ENCODE measurements at places on chromosomes 6 and 20.

DNA sequence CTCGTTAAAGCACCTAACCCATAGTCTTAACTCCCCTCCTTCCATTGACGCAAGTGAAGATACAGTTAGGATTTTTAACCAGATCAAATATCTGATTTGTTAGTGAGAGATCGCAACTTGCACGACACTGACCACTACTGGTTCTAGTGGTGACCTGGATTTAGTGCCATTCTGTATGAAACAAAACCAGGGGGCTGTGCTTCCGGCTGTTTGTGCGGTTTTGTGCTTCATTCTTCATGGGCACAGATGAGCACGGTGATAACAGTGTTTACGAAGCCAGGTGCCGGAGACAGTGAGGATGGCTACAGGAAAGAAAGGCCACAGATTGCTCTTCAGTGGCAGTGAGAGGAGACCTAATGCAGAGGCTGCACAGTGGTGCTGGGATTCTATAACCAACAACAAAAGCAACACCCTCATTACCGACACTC, 75.5 kb downstream of the NOL4L start:
- DNase-seq, result peak; percentile 51

DNA sequence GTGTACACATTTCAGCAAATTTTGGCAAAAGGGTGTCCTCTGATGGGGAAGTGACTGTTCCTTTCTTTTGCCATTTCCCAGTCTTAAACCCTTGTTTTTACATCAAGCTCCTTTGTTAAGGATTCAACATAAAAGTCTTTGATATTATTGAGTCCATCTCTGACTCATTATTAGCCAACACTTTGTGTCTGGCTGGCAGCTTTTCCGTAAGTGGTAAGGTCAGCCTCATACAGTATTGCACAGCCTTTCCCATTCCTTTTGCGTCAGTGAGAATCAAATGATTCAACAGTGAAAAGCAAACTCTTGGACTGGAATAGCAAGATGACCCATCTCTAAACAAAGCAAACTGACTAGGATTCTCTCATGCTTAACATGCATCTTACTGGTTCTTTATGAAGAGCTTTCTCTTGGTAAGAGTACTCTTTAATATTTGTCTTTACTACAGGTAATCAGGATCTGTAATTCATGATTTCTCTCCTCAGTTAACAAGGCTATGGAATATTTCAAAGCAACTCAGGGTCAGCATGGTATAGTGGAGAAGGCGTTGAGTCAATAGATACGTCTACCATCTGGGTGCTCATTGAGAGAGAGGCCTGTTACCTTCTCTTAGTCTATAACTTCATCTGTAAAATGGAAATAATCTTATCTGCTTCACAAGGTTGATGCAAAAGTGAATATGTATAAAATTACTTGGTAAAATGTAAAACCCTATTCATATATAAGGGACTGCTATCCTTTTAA, 183.6 kb downstream of the PRL start:
- no peak for DNase-seq

GRCh38 chr20:51432875-51433274, 109.6 kb downstream of the NFATC2 start:
- DNase-seq, result no peak

- DNase-seq, result no peak
Measured at GRCh38 chr20:14991023-14991422, 653.6 kb upstream of the FLRT3 start.

- DNase-seq, result no peak
Measured at GRCh38 chr20:60170116-60170515, 211.9 kb downstream of the CDH26 start.

GRCh38 chr6:28140616-28141015, 1.1 kb upstream of the ZKSCAN8 start:
- no peak for DNase-seq

GRCh38 chr6:104608101-104608500, 251.6 kb downstream of the HACE1 start:
- DNase-seq, result no peak

DNA sequence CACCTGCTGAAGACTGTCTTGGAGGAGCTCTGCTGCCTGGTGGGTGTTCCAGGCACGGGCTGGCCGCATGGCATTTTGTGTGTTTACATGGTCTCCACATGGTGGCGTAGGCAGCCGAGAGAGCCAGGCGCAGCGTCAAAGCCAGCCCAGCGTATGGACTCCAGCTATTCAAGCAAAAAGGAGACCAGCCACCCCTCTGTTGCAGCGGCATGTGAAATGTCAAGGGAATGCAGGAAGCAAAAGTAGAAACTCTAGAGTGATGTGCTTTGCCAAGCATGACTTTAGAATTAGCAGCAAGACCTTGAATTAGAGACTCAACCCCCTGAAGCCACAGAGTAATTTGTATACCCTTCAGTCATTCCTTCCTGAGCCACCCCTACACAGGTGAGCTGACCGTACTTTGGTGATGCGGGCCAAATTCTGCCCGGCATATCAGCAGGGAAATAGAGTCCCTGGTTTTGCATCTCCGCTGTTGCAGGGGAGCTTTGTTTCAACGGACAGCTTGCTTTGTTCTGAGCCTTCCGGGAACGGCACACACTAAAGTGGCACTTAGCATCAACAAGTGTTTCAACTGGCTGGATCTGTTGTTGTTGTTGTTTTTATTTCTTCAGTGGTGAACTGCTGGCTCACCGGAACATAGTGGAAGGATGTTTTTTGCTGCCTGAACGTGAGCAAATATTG, 48.5 kb downstream of the FNDC1 start:
- no peak for DNase-seq

DNA sequence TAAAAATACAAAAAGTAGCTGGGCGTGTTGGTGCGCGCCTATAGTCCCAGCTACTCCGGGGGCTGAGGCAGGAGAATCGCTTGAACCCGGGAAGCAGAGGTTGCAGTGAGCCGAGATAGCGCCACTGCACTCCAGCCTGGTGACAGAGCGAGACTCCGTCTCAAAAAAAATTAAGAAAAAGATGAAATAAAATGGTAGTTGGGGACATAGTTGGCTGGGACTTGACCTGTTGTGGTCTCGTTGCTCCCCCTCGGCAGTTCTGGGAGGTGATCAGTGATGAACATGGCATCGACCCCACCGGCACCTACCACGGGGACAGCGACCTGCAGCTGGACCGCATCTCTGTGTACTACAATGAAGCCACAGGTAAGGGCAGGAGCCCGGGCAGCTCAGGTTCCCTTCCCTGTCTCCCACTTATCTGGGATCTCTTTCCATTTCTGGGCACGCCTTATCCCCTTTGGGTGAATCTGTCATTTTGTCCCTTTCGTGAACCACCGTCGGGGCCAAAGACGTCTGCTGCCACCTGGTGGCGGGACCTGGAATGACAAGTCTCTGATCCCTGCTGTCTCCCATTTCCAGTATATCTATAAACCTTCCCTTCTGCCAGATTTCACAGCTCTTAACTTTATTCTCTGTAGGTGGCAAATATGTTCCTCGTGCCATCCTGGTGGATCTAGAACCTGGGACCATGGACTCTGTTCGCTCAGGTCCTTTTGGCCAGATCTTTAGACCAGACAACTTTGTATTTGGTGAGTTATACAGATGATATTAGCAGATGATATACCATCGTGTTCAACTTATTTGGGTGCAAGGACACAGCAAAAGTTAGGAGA, 2.3 kb downstream of the TUBB start:
- peak; percentile 51 for DNase-seq

GRCh38 chr20:45888681-45889080, 1.3 kb upstream of the SPATA25 start:
- no peak for DNase-seq

- no peak for DNase-seq
Measured at GRCh38 chr20:39097889-39098288, 135.7 kb downstream of the DHX35 start.

GRCh38 chr6:140041571-140042332, 667.3 kb upstream of the CITED2 start:
- DNase-seq, result no peak

DNA sequence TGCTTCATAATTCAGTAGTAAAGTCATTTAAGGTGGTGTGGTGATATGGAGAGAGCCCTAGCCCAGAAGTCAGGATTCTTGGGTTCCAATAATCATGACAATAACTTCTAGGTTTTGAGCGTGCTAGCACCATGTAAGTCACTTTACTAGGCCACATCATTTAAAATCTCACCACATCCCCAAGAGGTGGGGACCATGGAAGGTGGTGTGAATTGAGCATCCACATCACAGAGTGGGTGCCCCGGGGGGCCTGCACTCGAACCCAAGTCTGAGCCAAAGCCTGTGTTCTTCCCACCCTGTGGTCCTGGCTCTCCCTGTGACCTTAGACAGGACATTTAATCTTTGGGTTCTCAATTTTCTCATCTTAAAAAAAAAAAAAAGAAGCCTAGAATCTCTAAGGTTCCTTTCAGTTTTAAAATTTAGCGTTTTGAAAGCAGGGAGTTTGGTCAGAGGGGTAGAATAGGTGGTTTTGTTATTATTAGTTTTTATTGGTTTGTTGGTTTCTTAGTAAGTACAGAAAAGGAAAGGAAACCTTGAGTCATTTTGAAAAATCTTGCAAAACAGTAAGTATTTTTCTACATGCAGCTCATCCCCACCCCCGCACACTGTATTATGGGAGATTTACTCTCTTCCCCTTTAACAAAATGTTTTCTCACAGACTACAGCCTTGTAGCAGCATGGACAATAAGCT, 26.4 kb downstream of the ARMC2 start:
- no peak for DNase-seq

DNA sequence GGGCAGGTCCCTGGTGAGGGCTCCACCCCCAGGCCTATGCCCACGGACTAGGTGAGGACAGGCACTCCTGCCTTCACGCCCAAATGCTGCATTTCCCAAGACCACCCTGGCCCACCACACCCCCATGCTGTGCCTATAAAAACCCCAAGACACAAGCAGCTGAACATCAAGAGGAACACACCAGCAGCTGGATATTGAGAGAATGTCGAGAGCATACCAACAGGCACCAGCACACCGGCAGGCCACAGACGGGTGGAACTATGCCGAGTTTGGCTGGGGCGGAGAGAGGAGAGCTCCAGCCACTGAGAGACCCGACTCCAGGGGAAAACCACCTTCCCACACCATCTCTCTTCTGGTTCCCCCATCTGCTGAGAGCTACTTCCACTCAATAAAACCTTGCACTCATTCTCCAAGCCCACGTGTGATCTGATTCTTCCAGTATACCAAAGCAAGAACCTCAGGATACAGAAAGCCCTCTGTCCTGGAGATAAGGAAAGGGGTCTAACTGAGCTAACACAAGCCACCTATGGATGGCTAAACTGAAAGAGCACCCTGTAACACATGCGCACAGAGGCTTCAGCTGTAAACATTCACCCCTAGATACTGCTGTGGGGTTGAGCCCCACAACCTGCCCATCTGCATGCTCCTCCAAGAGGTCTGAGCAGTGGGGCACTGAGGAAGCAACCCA, 316.2 kb downstream of the FOXC1 start:
- DNase-seq, result no peak

GRCh38 chr6:41294214-41294872, 7.9 kb upstream of the TREM1 start:
- DNase-seq, result no peak

- DNase-seq, result no peak
Measured at GRCh38 chr20:50519036-50519762, 9.0 kb downstream of the PTPN1 start.

GRCh38 chr6:164721460-164721859, 587.9 kb downstream of the C6orf118 start:
- no peak for DNase-seq

DNA sequence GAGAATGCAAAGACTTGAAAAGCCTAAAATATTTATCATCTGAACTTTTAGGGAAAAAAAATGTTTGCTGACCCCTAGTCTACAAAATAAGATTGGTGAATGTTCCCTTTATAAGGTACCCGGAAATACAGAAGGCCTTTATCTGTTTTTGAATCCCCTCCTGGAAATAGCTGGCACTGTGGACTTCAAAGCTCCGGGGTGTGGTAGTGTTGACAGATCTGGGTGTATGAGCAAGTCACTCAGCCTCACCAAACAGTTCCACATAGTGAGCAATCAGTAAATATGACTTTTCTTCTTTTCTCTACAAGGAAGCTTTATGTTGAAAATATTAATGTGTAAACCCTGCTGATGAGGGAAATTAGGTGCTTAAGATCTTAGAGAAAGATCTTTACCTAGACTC, 29.2 kb upstream of the HTR1B start:
- DNase-seq, result no peak

DNA sequence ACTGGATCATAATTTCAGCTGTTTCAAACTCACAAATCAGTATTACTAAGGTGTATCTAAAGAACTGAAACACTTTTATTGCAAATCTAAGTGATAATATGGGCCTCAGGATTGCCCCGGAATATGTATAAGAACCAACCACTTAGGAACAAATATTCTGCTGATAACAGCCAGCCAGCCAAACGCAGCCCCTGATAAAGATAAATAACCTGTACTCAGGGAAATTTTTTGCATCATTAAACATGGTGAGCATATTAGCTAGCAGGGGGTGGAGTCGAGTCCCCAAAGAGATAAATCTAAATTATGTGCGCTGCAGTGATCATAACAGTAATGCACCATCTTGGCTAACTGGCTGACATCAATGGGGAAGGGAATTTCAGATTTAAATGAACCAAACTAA, 410.2 kb upstream of the MAP3K7 start:
- no peak for DNase-seq

DNA sequence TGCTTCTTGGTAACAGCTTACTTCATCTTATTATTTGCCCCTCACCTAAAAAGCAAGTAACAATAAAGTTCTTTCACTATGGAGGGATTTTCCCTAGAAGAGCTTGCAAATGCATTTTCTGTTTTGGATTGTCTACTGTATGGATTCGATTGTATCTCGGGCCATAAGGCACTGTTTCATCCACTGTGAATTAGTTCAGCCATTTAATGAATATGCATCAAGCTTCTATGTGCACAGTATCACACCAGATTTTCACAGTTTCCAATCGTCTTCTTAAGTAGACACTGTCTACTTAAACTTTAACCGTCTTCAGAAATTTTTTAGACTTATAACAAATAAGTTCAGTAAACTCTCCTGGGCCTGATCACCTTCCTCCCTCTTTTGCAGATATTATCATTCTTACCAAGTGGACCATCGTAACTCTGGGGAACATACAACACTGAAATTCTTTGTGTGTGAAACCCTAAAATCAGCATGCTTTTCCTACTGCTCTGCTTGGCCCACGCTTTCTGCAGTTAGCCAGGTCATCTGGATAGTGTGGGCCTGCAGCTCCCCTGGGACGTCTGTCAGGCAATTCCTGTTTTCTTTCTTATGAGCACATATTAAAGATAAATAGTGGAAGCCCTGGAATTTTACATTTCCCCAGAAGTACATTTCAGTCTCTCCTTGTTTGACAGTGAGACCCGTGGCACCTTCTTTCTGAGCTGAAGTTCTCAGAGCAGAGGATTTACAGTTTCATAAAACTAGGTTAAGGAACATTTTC, 136.5 kb upstream of the PDE10A start:
- no peak for DNase-seq

DNA sequence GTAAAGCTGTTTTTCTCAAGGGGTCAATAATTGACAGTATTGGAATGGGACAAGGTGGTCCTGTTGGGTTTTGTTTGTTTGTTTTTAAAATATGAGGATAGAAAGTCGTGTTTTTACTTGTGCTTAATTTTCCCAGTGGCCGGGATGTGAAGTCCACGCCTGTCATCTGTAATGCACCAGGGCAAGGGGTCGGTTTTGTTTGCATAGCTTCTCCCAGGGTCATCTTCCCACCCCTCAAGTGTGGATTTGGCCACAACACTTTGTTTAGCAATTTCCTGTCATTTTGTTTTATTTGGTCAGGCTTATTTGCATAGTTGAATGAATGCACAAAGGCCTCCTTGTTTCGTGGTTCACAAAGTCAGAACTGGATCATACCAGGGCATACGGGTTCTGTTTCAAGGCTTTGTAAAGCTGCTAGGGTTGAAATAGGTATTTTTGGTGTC, 29.8 kb downstream of the SYNJ2 start:
- no peak for DNase-seq

GRCh38 chr6:157124485-157125254, 198.6 kb downstream of the TMEM242 start:
- no peak for DNase-seq

- DNase-seq, result no peak
Measured at GRCh38 chr6:165167311-165167710, 142.1 kb downstream of the C6orf118 start.
